Cardiac ventricle fibroblast (primary cell): ENCODE measurements at places on chromosomes 3 and 15. TPM values are rescaled to one million over a fixed set of nuclear protein-coding genes. Genes with fewer than 3 reads are reported as not detected.

Gene IGSF10
- total RNA-seq = 11.6 and 14.9 TPM in 2 replicates

Gene COLQ
- 0.93 and 1.6 TPM in 2 replicates for total RNA-seq

Gene HYAL3
- total RNA-seq = 7.2 and 17.3 TPM in 2 replicates

Gene GRIP2
- total RNA-seq = 0.06 TPM in 1 of 2 replicates, not detected in the other

Gene CDC25A
- 0.87 and 0.93 TPM in 2 replicates for total RNA-seq

Gene TLE3
- total RNA-seq = 52.4 and 64.5 TPM in 2 replicates

Gene GASK1A
- total RNA-seq = 0.15 and 0.75 TPM in 2 replicates

Gene NAALADL2
- 6.6 and 7.3 TPM in 2 replicates for total RNA-seq

Gene GPR149
- total RNA-seq = not detected in 2 replicates

Gene ATP13A3
- total RNA-seq = 161 and 188 TPM in 2 replicates

Gene CLDN11
- 96.8 and 114 TPM in 2 replicates for total RNA-seq

Gene OR5K2
- total RNA-seq = not detected in 2 replicates
